ENCODE measurements at places on chromosomes 11 and 22.
A peak's percentile ranks its signal among the peaks of the same experiment; 100 is the strongest.

DNA sequence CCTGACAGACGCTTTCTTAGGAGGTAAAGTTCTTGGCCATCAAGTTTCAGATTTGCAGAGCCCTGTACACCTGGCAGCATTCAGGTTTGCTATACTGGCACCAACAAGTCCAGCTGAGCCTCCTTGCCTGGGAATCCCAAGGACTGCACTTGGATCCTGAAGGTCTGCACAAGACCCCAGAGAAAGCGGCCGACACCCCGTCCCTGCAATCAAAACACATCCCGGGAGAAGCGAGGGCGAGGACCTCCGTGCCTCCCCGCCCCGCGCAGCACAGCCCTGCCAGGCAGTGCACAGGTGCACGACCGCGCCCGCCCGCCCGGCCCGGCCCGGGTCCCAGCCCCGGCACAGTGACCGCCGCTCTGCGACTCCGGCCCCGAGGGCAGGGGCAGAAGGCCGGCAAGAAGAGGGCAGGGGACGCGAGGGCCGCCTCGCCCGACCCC, 559 bp downstream of the MRTFA start:
- no peak for DNase-seq

GRCh38 chr11:35518766-35519165, 6.7 kb downstream of the PAMR1 start:
- DNase-seq: no peak

DNA sequence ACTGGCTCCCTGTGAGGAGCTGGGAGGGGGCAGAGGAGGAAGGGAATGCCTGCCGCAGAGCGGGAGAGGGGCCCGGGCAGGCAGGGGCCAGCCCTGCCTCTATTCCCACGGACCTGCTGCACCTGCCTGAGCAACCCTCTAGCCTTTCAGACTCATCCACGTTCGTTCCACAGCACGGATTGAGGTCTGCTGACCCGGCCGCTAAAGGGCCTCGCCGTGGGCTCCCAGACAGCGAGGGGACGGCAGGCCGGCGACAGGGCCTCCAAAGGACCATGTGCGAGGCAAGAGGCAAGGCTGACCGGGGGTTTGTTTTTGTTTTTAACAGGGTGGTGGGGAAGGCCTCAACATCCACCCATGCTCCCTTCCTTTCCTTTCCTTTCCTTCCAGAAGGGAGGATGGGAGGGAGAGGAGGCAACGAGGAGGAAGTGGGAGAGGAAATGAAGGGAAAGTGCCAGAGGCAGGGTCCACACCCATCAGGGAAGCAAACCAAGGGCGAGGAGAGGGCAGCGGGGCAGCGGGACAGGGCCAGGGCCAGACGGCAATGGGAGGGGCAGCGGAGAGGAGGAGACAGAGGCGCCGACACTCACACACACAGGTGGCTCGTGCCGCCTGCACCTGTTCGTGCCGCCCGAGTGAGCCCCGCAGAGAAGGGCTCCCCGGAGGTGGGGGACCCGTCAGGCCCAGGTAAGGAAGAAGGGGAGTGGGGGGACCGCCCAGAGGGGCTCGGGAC, 7.5 kb downstream of the LRFN4 start:
- no peak for DNase-seq

- DNase-seq: no peak
Measured at GRCh38 chr22:23145878-23146470, 697 bp downstream of the RAB36 start.

GRCh38 chr11:48111891-48112290, 104.7 kb upstream of the OR4B1 start:
- DNase-seq: no peak

GRCh38 chr11:49851971-49852389, 100.2 kb upstream of the OR4C13 start:
- DNase-seq: no peak

GRCh38 chr11:44112091-44112821, 16.8 kb downstream of the EXT2 start:
- no peak for DNase-seq

DNA sequence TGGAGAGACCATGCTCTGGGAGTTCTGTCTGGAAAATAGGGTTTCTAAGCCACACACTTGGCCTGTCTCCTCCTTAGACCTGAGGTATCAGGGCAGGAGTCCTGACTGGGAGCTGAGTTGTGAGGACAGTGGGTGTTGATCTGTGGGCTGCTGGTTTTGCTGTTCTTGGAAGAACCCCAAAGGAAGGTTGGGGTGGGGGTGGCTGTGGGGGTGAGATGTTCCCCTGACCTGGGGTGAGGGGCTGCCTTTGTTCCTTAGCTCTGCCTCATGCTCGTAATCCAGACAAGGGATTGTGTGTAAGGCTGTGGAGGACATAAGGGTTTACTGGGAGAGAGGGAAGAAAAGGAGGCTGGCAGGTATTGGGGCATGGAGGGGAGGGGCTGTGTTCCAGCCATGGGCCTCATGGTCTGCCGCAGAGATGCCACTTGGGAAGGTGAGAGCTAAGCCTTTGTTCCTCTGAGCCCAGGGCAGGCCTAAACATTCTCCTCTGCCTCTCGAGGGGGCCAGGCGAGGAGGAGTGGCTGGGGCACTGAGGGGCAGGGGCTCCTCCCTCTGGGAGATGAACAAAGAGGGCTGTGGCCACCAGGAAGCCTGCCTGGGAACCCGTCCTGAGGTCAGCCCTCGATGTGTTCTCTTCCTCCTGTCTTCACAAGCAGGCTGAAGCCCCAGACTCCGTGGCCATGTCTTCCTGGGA, 4.4 kb downstream of the OTOG start:
- no peak for DNase-seq

DNA sequence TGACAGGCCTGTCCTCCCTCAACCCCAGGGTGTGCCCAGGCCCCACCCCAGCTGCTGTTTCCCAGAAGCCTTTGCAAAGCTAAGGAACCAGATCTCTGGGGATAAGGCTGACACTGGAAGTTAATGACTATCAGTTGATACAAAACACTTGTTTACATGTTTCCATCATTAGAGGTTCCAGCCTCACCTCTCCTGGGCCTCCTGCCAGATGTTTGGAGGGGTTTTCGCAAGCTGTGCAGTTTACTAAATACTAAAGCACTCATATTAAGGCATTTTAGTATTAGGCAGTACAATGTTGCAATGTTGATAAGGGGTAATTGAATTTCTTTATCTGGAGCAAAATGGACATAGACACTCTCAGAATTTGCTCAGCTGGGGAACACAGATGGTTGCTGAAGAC, 218.7 kb downstream of the INSC start:
- no peak for DNase-seq

- DNase-seq: no peak
Measured at GRCh38 chr11:113198972-113199661, 115.3 kb upstream of the TTC12 start.

DNA sequence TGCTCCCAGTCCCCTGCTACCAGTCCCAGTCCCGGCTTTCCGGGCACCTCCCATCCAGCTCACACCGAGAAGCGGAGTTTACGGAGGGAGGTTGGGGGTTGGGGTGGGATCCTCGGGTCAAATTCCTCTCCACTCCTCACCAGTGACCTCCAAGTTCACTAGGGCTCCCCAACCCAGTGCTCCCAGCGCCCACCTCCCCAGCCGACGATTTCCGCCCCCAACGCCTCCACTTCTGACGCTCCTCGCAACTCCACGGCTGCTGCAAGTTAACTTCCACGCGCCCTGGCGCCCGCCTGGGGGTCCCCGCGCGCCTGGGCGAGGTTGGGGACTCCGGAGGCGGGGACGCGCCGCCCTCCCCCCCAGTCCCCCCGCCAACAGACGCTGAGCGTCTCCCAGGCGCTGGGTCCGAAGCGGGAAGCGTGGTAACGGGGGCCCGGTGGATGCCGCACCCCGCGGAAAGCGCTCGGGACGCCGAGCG, 526 bp downstream of the TPST2 start:
- no peak for DNase-seq

DNA sequence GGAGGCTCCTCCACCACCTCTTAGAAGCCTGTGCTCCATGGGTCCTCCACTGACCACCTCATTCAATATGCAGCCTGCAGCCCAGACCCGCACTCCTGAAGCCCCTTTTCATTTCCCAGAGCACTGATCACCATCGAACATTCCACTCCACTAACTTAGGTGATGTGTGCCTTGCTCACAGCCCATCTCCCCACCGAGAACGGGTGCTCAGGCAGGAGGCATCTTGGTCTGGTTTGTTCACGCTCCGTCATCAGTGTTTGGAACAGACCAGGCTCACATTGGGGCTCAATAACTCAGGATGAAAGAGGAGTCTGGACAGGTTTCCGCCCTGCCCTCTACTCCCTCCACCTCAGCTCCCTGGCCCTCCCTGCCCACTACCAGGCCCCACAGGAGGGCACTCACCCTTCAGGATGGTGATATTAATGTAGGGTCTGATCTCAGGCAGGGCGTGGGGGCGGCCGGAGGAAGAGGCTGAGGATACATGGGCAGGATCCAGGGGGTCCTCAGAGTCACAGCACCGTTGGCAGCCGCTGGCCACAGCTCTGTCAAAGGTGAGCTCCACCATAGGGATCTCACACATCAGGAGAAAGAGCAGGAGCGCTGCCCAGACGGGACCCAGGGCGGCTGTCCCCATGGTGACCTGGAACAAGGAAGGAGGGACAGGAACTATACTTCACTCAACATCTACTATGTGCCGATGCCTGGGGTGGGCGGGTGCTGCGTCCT, 3.1 kb downstream of the C1QTNF6 start:
- DNase-seq: no peak

DNA sequence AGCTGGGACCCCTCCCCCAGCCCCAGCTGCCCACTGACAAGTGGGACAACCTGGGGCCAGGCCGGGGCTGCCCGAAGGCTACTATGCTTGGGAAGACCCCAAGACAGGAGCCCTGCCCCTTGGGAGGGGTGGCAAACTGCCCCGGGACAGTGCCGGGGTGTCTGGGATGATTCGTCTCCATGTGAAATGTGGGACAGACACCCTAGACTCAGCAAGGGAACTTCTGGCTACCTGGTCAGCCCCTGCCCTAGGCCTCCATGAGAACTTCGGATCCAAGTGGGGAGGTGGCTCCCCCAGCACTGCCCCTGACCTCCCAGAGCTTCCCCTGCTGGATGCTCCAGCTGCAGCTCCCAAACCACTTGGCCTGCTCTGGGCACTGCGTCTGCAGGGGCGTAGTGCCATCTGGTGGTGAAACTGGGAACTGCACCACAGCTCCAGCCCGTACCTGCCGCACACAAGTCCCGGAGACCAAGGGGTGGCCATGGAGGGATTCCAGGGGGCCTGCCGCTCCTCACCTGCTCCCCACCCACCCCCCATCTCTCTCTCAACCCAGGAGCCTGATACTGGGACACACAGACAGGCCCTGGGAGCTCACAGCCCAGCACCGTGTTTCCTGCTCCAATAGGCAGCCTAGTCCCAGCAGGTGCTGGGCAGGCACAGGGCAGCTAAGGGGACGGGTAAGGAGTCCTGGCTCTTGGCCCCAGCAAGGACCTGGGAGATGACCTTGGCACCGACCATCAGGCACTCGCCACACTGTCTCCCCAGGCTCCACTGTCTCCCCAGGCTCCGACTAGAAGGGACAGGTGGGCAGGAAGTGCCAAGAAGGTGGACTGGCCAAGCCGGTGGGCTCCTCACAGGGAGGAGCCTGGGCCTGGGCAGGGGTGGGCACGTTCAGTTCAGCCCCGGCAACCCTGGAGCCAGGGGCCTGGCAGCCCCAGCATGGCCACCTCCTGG, 194.1 kb downstream of the IGLL1 start:
- peak; percentile 46 for DNase-seq

DNA sequence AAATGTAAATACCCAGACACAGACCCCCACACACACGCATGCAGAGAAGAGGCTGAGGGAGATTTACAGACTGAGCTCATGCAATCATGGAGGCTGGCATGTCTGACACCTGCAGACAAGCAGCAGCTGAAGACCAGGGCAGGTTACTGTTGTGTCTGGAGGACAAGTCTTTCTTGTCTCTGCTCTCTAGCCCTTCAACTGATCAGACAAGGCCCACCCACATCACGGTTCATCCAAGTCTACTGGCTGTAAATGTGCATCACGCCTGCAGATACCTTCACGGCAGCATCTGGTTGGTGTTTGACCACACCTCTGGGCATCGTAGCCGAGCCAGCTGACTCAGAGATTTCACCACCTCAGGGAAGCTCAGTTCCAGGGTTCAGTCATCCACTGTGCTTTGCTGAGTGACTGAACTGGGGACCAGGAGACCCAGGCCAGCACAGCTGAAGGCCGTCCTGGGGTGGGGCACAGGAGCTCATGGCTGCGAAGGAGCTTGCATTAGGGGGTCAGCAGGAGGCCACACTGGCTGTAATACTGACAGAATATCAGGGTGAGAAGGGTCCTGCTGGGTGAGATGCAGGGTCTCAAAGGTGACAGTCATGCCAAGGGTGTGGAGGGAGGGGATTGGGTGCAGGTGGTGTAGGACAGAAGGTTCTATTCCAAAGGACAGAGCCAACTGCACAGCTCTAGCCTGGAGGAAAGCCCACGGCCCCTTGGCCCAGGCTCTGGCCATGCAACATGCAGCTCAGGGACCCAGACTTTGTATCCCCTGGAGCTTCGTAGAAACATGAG, 304.9 kb downstream of the BRD1 start:
- DNase-seq: no peak

- no peak for DNase-seq
Measured at GRCh38 chr11:83540112-83540675, 254.0 kb upstream of the CCDC90B start.

DNA sequence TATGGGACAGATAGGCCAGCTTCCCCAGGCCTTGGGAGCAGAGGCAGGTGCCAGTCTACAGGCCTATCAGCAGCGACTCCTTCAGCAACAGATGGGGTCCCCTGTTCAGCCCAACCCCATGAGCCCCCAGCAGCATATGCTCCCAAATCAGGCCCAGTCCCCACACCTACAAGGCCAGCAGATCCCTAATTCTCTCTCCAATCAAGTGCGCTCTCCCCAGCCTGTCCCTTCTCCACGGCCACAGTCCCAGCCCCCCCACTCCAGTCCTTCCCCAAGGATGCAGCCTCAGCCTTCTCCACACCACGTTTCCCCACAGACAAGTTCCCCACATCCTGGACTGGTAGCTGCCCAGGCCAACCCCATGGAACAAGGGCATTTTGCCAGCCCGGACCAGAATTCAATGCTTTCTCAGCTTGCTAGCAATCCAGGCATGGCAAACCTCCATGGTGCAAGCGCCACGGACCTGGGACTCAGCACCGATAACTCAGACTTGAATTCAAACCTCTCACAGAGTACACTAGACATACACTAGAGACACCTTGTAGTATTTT, 26.6 kb upstream of the L3MBTL2 start:
- no peak for DNase-seq

GRCh38 chr22:50074551-50075530, 10.4 kb downstream of the MLC1 start:
- no peak for DNase-seq

DNA sequence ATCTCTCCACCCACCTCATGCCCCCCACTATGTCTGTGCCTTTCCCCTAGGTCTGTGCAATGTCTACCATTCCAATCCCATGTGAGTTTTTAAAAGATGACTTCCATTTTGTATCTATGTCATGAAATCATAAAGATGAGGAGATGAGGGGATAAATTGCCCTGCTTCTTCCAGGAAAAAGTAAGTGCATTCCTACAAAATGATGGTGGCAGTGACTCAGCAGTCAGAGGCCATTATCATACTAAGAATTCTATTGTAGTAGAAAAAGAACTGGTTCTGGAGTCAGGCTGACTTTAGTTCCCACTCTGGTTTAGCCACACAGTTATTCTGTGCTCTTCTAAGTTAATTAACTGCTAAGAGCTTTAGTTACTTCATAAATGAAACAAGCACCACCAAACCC, 89.6 kb upstream of the API5 start:
- DNase-seq: no peak

Data from stimulated activated CD8-positive, alpha-beta memory T cell treated with anti-CD3 and anti-CD28 coated beads, Interleukin-7, amount 100 ng/mL, for 4 hours (primary cell).